ENCODE measurements at places on chromosomes 6 and 20.

- peak; percentile 61 for DNase-seq
Measured at GRCh38 chr6:133502441-133503335, 261.5 kb downstream of the EYA4 start.

- DNase-seq: no peak
Measured at GRCh38 chr20:11716239-11716944, 201.3 kb upstream of the BTBD3 start.

DNA sequence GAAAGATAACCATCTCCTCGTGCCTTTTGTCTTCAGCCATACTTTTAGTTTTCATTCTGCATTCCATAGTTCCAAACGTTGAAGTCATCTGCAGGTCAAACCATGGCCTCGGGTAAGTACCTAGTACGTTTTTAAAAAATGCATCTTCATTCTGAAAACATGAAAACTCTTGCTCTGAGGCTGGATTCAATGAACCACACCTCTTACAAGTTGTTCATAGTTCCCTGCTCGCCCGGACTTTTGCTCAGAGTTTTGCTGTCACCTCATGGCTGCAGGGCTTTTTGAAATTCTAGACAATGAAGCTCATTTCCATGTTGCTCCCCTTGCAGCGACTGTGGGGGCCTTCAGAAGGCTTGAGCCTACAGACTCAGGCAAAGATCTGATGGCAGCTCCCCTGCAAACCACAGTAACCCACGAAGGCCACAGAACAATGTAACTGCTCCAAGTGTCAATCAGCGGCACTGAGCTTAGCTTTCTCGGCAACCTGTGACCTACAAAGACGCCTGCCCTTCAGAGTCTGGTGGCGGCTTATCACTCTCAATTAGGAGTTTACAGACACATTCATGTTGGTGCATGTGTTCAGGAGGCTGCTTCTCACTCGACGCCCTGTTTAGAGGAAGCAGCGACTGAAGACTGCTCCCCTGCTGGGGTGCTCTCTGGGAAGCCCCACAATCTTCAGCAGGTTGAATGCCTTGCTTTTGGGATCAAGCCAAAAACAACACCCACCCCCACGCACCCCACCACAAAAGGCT is 61.2 kb downstream of the FOXC1 start:
- DNase-seq: no peak

DNA sequence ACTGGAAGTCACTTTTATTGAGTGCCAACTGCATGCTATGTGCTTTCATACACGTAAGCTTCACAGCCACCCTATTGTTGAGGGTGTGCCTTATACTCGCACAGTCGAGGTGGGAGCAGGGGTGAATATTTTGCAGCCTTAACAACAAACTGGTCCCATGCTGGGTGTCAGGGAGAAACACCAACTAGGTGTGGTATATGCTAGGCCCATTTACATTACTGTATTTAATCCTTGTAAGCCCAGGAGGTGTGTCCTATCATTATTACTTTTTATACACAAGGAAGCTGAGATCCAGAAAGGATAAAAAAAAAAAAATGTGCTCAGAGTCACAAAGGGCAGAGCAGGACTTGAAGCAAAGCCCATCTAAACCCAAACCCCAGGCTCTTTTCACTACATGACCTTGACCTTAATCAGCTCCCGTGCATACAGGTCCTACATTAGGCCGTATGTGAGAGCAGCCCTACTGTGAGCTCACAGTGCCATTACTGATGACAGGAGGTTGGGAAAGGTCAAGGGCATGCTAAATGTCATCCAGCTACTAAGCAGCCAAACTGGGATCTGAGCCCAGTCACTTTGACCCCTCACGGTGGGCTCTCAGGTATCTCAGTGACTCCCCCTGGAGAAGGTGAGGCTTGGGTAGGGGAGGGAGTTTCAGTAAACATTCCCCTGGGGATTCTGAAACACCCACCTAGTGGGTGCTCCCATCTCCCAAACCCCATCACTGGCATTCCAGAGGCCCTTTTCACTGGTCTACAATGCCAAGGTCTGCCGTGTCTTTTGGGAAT is 61.7 kb downstream of the BFSP1 start:
- no peak for DNase-seq

GRCh38 chr6:45900808-45901752 is 114.6 kb downstream of the CLIC5 start:
- no peak for DNase-seq

DNA sequence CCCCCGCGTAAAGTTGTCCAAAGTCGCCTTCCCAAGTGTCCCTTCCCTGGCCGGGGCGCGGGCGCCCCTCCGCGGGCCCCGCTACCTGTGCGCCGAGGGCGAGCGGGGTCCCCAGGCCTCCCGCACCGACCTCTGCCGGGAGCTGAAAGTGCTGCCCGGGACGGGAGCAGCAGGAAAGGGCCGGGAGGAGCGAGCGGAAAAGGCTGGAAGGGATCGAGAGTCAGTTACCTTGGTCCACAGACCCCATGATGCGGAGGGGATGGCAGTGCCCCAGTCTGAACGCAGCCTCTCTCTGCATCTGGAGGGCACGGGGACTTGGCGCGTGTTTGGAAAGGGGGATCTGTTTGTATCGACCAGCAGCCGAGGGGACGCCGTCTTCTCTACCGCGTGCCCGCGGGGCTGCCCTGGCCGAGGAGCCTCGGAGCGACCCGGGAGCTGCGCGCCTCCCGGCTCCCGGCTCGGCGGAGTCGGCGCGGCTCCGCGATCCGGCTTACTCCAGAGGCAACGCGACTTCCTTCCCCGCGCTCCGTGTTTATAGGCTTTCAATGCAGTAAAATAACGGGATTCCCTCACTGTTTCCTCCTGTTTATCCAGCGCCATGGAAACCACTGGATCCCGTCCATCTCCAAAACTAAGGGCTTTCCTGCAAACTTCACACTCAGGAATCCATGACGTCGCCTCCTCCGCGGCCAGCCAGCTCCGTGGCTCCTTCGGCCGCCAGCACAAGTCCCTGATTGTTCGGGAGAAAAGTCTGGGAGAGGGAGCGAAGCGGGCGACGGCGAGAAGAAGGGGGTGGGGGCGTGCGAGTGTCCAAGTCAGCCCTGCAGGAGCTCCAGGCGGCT is 20.0 kb upstream of the NFATC2 start:
- peak; percentile 98 for DNase-seq

GRCh38 chr6:34859951-34860350 is 27.9 kb downstream of the TAF11 start:
- no peak for DNase-seq

GRCh38 chr20:23679133-23680092 is 9.4 kb downstream of the CST4 start:
- DNase-seq: no peak

DNA sequence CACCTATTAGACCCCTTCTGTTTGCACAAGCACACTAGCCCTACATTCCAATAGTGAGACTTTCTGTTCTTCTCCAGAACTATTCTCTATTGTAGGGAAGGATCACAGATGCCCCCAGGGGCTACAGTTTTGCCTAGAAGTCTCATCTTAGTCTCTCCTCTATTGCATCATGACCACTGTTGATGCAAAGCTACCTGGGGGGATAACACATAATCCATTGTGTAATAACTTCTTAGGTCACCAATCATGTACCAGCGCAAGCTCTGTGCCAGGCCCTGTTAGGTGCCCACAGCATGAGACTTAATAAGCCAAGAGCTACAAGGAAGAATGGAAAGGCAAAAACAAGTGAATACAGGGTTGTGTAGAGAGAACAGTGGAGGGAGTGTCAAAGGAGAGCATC is 98.1 kb upstream of the TNFAIP3 start:
- no peak for DNase-seq

- DNase-seq: no peak
Measured at GRCh38 chr6:90107771-90108282, 188.8 kb downstream of the BACH2 start.

DNA sequence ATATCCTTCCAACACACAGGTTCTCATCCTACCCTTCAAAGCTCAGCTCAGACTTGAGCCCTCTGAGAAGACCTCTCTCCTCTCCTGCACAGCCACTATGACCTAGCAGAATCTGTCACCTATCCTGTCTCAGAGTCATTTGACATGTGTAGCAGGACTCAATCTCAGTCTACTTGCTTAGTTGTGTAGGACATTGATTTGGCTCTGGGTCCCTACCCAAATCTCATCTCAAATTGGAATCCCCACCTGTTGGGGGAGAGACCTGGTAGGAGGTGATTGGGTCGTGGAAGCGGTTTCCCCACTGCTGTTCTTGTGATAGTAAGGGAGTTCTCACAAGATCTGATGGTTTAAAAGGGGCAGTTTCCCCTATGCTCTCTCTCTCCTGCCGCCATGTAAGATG is 297.9 kb downstream of the CD83 start:
- no peak for DNase-seq

DNA sequence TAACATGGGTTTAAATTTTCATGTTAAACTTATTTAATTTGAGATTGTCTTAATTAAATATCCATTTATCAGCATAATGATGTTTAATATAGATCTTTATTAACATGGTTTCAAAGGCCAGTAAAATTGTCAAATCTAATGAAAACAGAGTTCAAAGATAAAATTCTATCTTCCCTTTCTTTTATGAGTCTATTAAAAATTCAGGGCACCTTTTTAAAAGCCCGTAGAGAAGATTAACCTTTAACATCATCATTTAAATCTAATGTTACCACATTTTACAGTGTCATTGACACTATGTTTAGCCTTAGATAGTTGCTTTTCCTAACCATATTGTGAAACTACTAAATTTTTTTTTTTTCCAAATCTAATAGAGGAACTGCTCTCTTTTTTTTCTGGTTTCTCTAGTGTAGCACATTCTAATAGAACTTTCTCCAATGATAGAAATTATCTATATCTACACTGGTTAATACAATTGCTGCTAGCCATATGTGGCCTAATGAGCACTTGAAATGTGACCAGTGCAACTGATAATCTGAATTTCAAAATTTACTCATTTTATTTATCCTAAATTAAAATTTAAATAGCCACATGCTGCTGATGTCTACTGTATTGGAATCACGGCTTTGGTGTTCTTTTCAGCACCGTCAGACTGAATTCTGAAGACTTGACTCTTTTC is 410.9 kb downstream of the UTRN start:
- DNase-seq: no peak

- DNase-seq: no peak
Measured at GRCh38 chr6:168226902-168227318, 92.7 kb downstream of the DACT2 start.

DNA sequence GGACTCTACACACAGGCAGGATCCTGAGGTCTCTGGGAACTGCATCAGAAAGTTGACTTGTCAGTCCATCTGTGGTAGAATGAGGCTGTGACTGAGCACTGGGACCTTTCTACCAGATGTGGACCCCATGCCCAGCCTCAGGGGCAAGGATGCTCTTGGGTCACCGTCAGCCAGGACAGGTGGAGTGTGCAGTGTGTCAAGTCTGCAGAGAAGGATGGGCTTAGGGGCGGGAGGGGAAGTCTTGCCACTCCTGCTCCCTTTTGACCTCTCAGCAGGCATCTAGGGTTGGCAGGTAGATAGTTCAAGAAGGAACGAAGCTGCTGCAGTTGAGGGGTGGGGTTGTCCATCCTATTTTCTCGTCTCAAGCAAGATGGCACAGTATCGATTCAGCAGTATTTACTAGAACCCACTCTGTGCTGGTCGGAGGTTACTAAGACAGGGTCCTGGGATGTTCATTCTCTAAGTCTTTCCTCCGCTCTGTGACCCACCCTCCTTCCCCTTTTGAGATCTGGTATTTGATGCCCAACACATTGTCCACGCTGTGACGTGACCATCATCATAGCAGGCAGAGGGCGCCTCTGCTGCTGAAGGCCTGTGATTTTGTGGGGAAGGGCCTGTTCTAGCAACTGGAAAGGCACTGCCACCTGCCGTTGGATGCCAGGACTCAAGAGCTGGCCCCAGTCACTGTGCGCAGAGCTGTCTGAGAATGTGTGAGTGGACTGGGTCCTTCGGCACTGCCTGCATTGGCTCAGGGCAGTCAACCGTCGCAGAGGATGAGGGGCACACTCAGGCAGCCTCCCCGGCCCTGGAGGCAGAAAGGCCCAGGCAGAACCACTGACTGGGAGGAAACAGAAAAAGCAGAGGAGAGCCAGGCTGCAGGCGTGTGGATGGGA is 23.2 kb downstream of the RBCK1 start:
- DNase-seq: peak; percentile 63

DNA sequence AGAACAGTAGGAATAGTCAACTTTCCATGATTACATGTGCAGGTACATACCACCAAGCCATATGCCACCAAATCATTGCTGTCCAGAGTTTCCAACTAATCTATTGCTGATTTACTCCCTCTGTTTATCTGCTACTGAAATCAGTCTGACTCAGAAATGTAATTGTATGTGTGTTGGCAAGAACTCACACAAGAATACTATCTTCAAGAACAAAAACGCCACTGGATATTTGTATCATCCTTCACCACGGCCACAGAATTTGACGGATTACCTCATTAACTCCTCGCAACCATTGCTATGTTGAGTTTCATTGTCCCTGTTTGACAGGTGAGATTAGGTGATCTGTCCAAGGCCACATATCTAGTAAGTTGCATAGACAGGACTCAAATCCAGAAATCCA is 159.2 kb downstream of the GMPR start:
- DNase-seq: no peak

GRCh38 chr6:6438286-6438685 is 117.8 kb upstream of the F13A1 start:
- no peak for DNase-seq

GRCh38 chr6:64680446-64680845 is 1026.6 kb downstream of the EYS start:
- no peak for DNase-seq

DNA sequence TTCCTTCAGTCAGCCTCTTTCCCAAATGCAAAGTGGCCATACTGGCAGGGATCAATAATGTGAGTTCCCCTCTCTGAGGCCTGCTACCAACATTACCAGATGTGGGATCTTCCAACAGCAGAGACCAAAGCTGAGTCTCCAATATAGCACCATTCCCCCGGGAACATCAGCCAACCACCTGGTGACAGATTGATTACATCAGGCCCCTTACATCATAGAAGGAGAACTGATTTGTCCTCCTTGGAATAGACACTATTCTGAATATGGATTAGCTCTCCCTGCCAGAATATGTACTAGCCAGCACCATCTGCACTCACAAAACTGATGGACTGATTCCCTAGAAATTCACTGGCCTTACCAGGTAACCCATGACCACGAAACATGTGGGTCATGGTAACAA is 61.9 kb upstream of the CARMIL1 start:
- no peak for DNase-seq

DNA sequence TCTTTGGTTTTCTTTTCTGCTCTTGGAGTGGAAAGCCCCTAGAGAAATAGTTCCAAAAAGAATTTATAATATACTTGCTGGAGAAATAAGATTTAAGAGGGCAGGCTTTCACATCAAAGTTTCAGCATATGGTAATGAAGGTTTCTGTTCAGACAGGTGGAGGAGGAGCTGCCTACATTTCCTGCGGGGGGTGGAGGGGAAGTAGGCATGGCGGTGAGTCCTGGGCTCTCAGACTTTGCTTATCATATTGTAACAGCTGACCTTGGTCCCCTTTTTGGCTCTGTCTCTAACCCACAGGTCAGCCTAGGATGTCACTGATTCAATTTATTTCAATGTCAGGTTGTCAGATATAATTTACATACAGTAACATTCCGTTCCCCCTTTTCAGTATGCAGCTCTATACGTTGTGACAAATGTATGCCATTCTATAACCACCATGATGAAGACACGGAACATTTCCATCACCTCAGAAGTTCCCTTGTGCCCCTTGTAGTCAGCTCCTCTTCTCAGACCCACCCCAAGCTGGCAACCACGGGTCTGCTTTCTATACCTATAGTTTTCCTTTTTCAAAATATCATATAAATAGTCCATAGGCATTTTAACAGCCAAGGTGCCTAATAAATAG is 77.6 kb upstream of the GGTLC1 start:
- no peak for DNase-seq

GRCh38 chr20:24366336-24367004 is 103.0 kb upstream of the SYNDIG1 start:
- no peak for DNase-seq

- DNase-seq: no peak
Measured at GRCh38 chr20:3674995-3675900, 6.6 kb downstream of the ADAM33 start.

Data from left hindlimb (tissue), 1 donor.